ENCODE measurements at places on chromosomes 7 and 10.

DNA sequence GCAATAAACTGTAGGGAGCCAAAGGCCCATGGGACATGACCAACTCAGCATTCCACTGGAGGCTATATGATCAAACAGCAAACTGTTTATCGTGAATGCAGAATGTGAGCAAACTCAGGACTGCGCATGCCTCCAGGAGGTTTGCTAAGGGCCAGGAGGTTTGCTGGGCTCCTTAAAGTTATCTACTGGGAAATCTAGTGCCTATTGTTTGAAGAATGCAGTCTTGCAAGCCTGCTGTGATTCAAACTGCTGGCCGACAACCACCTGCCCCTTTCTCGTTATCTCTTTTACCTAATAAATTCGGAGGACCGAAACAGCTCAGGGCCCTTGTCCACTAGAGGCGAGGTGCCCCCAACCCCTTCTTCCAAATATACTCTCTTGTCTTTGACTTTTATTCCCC lies 404.1 kb downstream of the KCNMA1 start:
- DNase-seq: no peak

GRCh38 chr7:33503014-33503413 lies 373.6 kb downstream of the BBS9 start:
- DNase-seq: no peak

- DNase-seq: no peak
Observed at GRCh38 chr10:13668126-13668525, 81.4 kb downstream of the PRPF18 start.

DNA sequence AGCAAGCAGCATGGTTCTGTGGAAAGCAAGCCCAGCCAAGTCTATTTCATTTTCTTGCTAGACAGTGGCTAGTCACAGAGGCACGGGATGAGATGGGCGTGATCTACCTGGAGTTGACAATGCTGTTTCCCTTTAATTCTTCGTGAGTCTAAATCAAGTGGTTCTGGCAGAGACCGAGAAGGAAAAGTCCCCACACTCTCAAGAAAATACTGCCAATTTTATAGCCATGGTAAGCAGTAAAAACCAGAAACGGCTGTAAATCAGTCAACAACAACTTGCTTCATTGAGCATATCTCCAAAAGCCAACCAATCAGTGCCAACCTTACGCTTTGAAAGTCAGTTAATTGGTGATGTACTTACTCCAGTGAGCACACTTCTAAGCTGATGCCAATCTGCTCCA lies 223.4 kb downstream of the SEC23IP start:
- DNase-seq: no peak
